ENCODE measurements at places on chromosomes 2 and 18. TPM values are rescaled to one million over a fixed set of nuclear protein-coding genes. Genes with fewer than 3 reads are reported as not detected.

Gene CFAP53
- not detected for total RNA-seq

Gene IAH1
- 25.3 TPM for total RNA-seq

Gene DCDC2C
- not detected for total RNA-seq

Gene SLC11A1
- not detected for total RNA-seq

Gene EVA1A
- total RNA-seq = 7.4 TPM

Gene RAB6D
- not detected for total RNA-seq

Gene SEMA4F
- 1.1 TPM for total RNA-seq

Gene TUBA4B
- total RNA-seq = not detected

Gene NPPC
- total RNA-seq = 1.1 TPM

Gene NXPH2
- 0.55 TPM for total RNA-seq

Gene ACVR1
- 8.9 TPM for total RNA-seq

Gene SOWAHC
- total RNA-seq = 27.1 TPM

Gene RNF144A
- total RNA-seq = 13.6 TPM

Gene SULT1C4
- 2.9 TPM for total RNA-seq

Gene WDR75
- 141 TPM for total RNA-seq

Gene GNLY
- total RNA-seq = not detected

Gene NETO1
- 15.9 TPM for total RNA-seq

Gene CDK5R2
- not detected for total RNA-seq

Gene CENPA
- 34.0 TPM for total RNA-seq

Gene DSG1
- not detected for total RNA-seq

Gene COLEC12
- 1.9 TPM for total RNA-seq

Gene VWC2L
- total RNA-seq = not detected

Gene GKN1
- total RNA-seq = not detected

Gene SEH1L
- 29.3 TPM for total RNA-seq

Gene LAMA3
- total RNA-seq = 0.21 TPM

Gene SLC19A3
- 1.7 TPM for total RNA-seq

Gene CD207
- total RNA-seq = not detected

Gene HMSD
- total RNA-seq = 0.15 TPM

Gene SERPINB4
- total RNA-seq = not detected

Gene TUBB8B
- total RNA-seq = 0.17 TPM

Gene ZRANB3
- 10.4 TPM for total RNA-seq

Gene CFAP65
- total RNA-seq = not detected

Gene GPR45
- not detected for total RNA-seq

Gene REG3G
- not detected for total RNA-seq

Gene LRRC30
- not detected for total RNA-seq

Gene ZNF519
- total RNA-seq = 9.5 TPM

Gene FBLN7
- 0.38 TPM for total RNA-seq

Gene REG3A
- not detected for total RNA-seq

Gene VAPA
- 121 TPM for total RNA-seq

Gene OSR1
- 0.44 TPM for total RNA-seq

Gene PLA2R1
- total RNA-seq = 0.89 TPM

Gene CLEC4F
- not detected for total RNA-seq

Gene C2orf66
- not detected for total RNA-seq

Gene ANKZF1
- 63.4 TPM for total RNA-seq

Gene NYAP2
- not detected for total RNA-seq

Gene B4GALT6
- total RNA-seq = 25.4 TPM

Gene TMEFF2
- total RNA-seq = 0.26 TPM
